ENCODE measurements at places on chromosomes 2 and 18. TPM values are rescaled to one million over a fixed set of nuclear protein-coding genes. Genes with fewer than 3 reads are reported as not detected.

NTSR2 gene
- polyA plus RNA-seq = not detected

MRPS5 gene
- 38.6 TPM for polyA plus RNA-seq

FOXI3 gene
- not detected for polyA plus RNA-seq

SIX3 gene
- not detected for polyA plus RNA-seq

IL1A gene
- polyA plus RNA-seq = not detected

GTF2A1L gene
- polyA plus RNA-seq = not detected

ZNF892 gene
- 0.53 TPM for polyA plus RNA-seq

ABCG5 gene
- polyA plus RNA-seq = not detected

DSG1 gene
- not detected for polyA plus RNA-seq

SERPINB3 gene
- polyA plus RNA-seq = not detected

DPP4 gene
- 1.3 TPM for polyA plus RNA-seq

ALK gene
- not detected for polyA plus RNA-seq

TEKT4 gene
- polyA plus RNA-seq = not detected

SOWAHC gene
- polyA plus RNA-seq = not detected

PLCL1 gene
- 0.23 TPM for polyA plus RNA-seq

C1QL2 gene
- not detected for polyA plus RNA-seq

GFPT1 gene
- 6.4 TPM for polyA plus RNA-seq

ACVR2A gene
- 0.59 TPM for polyA plus RNA-seq

MOB1A gene
- 196 TPM for polyA plus RNA-seq

PFN4 gene
- not detected for polyA plus RNA-seq

TCF23 gene
- not detected for polyA plus RNA-seq

RAB12 gene
- 0.10 TPM for polyA plus RNA-seq

ADGRF3 gene
- polyA plus RNA-seq = 0.38 TPM

HRH4 gene
- polyA plus RNA-seq = not detected

STEAP3 gene
- 1.2 TPM for polyA plus RNA-seq

CYP26B1 gene
- not detected for polyA plus RNA-seq

GKN2 gene
- not detected for polyA plus RNA-seq

GPR39 gene
- not detected for polyA plus RNA-seq

HMSD gene
- polyA plus RNA-seq = not detected

PROM2 gene
- polyA plus RNA-seq = not detected

DIS3L2 gene
- 21.7 TPM for polyA plus RNA-seq

COLEC12 gene
- not detected for polyA plus RNA-seq

MALT1 gene
- polyA plus RNA-seq = 51.9 TPM

C2orf78 gene
- polyA plus RNA-seq = not detected

MAP3K19 gene
- not detected for polyA plus RNA-seq

MEP1B gene
- polyA plus RNA-seq = 0.35 TPM

DNAH6 gene
- polyA plus RNA-seq = 0.06 TPM

SPP2 gene
- polyA plus RNA-seq = not detected

SERPINB11 gene
- not detected for polyA plus RNA-seq

RALBP1 gene
- polyA plus RNA-seq = 49.8 TPM

ARHGAP15 gene
- 190 TPM for polyA plus RNA-seq

C2orf92 gene
- polyA plus RNA-seq = 1.4 TPM

TMEM150A gene
- 13.4 TPM for polyA plus RNA-seq

DNAJC5G gene
- not detected for polyA plus RNA-seq

AP1S3 gene
- 23.0 TPM for polyA plus RNA-seq

POMC gene
- polyA plus RNA-seq = 10.1 TPM

CNTNAP5 gene
- not detected for polyA plus RNA-seq

NEU2 gene
- polyA plus RNA-seq = not detected

ARHGAP28 gene
- not detected for polyA plus RNA-seq
